NCI-H526 treated with DMSO at 0.1 percent for 48 hours (cell line): ENCODE measurements at places on chromosomes 4 and X.

DNA sequence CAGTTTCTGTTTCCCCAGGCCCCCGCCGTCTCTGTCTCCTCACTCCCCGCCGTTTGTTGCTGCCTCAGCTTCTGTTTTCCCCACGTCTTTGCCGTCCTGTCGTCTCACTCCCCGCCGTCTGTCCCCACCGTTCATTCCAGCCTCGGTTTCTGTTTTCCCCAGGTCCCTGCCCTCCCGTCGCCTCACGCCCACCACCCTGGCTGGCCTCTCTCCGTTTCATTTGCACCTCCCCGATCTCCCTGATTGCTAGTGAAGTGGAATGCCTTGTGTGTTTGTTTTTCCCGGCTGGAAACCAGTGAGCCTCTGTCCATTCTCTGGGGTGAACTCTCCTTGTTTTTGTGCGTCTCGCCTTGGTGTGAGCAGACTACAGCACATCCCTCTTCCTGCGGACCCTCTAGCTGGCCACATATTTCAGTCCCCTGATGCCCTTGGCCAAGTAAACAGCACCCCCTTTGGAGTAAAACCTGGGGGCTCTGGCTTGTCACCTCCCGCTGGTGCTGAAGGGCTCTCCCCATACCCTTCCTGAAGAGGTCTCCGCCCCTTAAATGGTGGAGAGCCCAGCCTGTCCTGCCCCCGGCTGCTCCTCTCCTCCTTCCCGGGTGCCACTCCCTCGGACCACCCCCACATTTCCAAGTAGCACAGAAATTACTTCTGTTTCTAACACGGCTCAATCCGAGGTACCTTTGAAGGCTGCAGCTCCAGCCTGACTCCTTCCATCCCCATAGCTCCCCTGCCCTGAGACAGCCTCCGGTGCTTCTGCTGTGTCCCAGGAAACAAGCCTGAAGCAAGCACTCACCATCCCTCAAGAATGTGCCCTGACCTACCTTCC is 13.2 kb downstream of the TMEM175 start:
- DNase-seq: no peak

- no peak for DNase-seq
Measured at GRCh38 chrX:75228854-75229253, 45.0 kb upstream of the UPRT start.

GRCh38 chrX:51608766-51609165 is 9.9 kb downstream of the CENPVL3 start:
- no peak for DNase-seq

- DNase-seq: no peak
Measured at GRCh38 chr4:153520801-153521329, 54.7 kb downstream of the TMEM131L start.

DNA sequence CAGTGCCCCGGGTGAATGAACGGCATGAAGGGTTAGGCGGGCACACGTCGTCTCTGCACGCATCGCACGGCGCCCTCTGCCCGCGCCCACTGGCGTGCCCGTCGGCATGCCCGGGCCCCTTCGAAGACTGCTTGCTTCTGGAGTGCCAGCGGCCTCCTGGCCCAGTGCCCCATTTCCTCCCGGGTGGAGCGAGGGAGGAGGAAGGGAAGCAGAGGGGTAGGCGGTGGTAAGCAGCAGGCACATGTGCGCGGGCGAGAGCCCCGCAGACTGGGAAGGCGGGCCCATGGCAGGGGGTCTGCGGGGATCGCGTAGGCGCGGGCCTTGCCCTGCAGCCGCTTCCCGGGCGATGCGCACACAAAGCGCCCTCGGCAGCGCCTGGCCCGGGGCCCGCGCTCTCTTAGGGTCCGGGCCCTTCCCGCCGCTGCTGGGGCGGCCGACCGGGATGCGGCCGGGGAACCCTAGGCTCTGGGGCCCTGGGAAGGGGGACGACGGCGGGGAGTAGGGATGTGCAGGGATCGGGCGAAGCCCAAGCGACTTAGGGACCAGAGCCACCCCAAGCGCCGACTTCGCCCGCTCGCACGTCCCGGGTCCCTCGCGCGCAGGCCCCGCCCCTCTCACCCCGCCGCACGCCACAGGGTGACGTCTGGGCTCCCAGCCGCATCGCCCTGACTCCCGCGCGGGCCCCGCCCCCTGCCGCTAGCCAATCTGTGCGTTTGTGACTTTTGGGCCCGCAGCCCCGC is 866 bp upstream of the EMD start:
- DNase-seq: no peak

- peak; percentile 79 for DNase-seq
Measured at GRCh38 chrX:47384502-47384901, 14.1 kb downstream of the ZNF157 start.

DNA sequence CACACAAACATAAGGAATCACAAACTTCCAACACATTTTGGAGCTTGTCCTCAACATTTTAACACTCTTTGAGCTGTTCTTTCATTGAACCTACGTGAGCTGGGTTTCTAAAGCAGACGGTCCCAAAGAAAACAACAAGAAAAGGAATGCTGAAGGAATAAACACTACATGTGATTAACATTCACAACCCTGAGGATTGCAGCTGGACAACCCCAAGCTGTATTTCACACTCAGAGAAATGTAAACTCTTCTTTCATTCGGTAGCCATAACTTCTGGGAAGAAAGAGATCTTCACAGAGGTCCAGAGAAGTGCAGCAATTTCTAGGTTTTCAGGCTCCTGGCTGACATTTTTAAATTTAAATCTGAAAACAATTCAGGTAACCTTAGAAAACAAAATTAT is 130.2 kb downstream of the CFAP299 start:
- no peak for DNase-seq

DNA sequence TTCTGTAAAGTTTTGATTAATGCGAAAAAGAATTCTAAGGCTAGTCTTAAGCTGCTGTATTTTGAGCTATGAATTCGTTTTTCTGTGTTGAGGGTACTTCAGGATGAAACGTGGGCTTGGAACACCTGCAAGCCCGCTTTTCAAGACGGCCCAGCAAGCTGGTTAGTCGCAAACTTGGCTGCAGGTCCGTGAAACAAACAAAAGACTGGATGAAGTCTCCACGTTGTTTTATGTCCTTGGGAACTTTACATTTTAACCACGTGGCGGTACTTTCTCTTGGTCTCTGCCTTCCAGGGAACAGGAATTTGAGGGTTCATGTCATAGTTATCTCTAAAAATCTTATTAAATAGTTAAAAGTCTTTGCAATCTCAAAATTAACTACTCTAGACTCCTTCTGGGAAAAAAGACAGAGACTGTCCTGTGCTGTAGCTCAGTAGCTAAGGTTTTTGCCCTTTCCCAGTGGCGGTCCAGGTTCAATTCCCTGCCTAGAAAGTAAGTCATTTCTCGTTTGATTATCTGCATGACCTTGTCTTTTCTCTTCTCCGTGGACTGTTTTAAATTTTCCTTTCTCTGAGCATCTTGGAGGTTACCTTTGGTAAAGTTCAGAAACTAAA is 21.0 kb downstream of the TENM3 start:
- no peak for DNase-seq

GRCh38 chr4:62135565-62136156 is 935.5 kb downstream of the ADGRL3 start:
- no peak for DNase-seq

- no peak for DNase-seq
Measured at GRCh38 chrX:52422884-52423283, 54.1 kb downstream of the XAGE2 start.

- DNase-seq: no peak
Measured at GRCh38 chrX:119273420-119274192, 37.5 kb downstream of the PGRMC1 start.

GRCh38 chr4:81049330-81049729 is 18.8 kb downstream of the BMP3 start:
- no peak for DNase-seq

DNA sequence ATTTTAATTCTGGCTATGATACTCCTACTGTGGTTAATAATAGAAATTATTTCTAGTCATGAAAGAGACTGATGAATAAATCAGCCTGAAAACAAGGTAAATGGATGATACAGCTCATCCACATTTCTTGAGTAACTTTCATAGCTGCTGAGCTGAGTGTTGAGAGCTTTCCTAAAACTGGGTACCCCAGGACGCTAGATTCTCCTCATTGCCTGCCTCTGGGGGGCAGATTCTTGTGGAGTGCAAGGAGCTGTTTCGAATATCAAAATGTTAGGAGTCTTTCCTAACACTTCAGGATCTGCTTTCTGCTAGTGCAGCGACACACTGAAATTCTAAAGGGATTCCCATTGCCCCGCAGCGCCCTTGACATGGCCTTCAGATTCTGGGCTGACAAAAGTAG is 2.1 kb downstream of the MND1 start:
- DNase-seq: no peak

- DNase-seq: no peak
Measured at GRCh38 chrX:92270936-92271855, 492.0 kb downstream of the PCDH11X start.

- no peak for DNase-seq
Measured at GRCh38 chrX:20838477-20838876, 535.7 kb upstream of the CNKSR2 start.

DNA sequence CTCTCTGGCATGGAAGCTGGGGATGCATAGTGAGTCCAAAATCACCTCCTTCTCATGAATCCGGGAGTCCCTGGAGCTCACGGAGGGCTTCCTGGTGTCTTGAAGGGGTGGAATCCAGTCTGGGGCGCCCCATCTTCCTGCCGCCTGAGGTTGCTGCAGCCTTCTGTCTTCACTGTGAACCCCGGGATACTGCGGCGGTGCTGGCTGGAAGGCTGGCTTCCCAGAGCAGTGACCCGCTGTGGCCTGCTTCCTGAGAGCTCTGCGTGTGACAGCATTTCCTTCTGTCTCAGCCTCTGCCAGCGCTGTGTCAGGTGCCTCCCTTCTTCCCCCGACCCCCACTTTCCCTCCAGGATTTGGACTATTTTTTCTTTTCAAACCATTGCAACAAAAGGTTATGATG is 98.8 kb upstream of the STOX2 start:
- no peak for DNase-seq

DNA sequence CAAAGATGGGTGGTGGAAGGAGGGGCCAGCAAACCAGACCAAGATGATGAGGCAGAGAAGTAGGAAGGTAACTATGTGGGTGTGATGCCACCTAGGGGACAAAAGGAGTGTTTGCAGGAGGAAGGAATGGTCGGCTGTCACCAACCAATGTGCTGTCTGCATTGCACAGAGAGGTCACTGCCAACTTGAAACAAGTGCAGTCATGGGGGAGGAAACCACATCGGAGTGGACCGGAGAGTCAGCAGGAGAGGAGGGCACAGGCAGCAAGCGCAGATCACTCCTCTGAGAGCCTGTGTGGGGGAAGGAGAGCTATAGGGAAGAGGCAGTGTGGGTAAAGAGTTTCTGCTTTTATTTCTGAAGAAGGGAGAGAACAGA is 38.5 kb upstream of the FGFBP2 start:
- peak; percentile 48 for DNase-seq

DNA sequence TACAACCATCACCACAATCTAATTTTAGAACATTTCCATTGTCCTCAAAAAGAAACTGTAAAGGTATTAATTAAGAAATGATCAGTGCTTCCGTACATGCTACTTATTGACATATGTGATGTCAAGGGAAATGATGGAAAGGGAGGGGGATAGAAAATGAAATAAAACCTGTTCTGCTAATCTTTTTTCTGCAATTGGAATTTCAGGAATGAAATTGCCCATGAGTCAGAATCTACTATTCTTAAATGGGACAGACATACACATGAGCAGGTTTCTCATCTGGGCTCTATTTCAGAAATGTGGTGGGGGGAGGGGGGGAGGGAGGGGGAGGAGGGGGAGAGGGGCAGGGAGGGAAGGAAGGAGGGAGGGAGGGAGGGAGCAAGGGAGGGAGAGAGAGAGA is 91.0 kb downstream of the SHROOM4 start:
- no peak for DNase-seq

DNA sequence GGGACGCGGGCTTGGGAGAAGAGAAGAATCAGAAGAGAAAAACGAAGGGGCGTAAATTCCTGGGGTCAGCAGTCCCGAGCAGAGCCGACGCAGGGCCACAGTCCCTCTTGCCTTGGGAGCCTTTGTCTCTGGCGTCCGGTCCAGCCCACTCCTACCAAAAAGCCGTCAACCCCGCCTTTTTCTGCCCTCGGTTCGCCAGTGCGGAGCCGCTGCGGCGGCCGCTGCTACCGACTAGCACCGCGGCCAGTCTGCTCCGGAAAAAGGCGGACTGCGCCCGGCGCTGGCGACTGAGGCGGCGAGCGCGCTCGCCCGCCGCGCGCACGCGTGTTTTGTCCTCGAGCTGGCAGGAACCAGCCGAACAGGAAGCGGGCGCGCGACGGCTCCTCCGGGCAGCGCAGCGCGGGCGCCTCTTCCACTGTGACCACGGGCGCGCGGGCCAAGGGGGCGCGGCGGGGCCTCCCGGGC is 502 bp downstream of the HNRNPDL start:
- peak; percentile 30 for DNase-seq

- no peak for DNase-seq
Measured at GRCh38 chr4:78599147-78599546, 47.6 kb downstream of the ANXA3 start.

DNA sequence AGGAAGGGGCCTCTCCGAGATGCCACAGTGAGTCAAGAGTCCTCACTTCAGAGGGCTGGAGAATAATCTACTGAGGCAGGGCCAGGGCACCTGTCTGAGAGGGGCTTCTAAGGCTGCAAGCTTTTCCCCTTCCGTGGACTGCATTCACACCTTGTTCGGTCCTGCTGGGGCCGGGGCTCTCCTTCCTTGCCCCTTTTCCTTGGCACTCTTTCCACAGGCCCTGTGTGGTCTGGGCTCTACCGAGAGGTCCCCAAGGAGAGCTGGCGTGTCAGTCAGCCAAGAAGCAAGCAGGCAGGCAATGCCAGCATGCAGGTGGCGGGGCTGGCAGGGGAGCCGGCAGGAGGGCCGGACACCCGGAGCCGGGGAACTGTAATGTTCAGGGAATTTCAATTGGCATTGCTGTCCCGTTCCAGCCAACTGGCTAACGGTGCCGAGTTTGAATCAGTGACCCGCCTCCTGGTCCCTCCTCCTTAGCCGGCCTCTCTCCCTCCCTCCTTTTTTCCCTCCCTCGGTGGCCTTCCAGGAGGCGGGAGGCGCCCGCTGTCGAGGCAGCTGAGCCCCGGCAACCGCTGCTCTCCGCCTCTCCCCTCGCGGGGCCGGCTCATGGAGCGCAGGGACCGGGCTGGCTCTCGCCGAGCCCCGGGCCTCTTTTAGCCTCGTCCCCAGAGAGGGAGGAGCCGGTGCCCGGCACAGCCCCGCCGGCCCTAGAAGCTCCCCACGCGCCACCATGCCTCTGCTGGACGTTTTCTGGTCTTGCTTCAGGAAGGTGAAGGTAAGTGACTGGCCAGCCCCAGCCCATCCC is at the start of gene STARD8:
STARD8 (plus strand) TSS at position 511 of the 802 bp plus-strand sequence; CDS start at position 728, 217 bp downstream.
- no peak for DNase-seq

DNA sequence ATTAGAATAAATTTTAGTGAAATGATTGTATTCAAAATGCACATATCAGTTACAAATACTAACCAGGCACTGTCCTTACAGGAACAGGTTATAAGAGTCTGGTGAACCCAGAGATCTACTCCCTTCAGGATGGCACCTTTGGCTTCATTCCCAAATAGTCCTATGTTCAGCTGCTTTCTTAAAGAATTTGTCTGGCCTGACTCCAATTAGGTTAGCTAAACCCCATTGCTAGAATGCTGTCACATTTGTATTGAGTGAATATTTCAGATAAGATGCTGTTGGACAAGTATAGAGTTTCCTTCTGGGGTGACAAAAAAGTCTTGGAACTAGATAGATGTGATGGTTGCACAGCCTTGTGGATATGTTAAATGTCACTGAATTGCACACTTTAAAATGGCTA is 69.4 kb downstream of the EFHC2 start:
- DNase-seq: no peak

GRCh38 chr4:118124997-118125396 is 90.7 kb downstream of the NDST3 start:
- no peak for DNase-seq

- DNase-seq: no peak
Measured at GRCh38 chr4:185587427-185588161, 52.3 kb upstream of the PDLIM3 start.
